Stimulated activated effector memory CD8-positive, alpha-beta T cell treated with anti-CD3 and anti-CD28 coated beads, Interleukin-12 subunit alpha, Interleukin-12 subunit beta, amount 100 ng/mL, for 72 hours (primary cell): ENCODE measurements at places on chromosomes 16 and 17.

DNA sequence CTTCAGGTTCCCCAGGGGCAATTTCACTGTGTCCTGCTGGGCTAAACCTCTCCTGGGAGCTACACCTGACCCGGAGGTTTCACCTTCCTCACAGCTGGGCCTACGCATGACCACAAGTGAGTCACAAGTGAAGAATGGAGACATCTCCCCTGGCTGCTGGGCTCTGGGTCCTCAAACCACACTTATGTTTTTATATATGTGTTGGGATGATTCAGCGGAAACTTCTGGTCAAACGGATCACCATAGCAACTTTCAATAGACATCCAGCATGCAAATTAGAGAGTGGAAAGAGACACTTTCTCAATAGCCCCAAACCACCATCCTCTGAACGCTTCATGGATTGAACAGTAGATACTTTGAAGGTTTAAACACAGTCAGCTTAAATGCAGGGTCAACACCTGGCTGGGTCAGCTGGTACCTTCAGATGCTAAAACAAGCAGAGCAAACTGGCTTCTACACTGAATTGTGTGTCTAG, 28.0 kb upstream of the MAF start:
- peak; percentile 50 for DNase-seq

GRCh38 chr17:47733674-47734410, 806 bp downstream of the TBX21 start:
- DNase-seq = peak; percentile 9

GRCh38 chr16:68760671-68761275, 23.7 kb downstream of the CDH1 start:
- no peak for DNase-seq

GRCh38 chr17:1454541-1454940, 1.5 kb downstream of the CRK start:
- no peak for DNase-seq

DNA sequence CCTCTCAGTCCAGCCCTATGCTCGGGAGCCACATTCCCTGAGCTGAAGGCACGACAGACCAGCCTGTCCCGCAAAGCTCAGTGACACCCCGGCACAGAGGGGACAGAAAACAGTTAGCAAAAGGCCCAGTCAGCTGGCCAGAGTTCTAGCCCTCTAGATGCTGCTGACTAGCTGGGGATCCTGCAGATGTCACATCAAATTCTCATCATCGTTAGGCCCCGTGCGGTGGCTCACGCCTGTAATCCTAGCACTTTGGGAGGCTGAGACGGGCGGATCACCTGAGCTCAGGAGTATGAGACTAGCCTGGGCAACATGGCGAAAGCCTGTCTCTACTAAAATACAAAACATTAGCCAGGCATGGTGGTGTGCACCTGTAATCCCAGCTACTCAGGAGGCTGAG, 17.2 kb downstream of the UBE2O start:
- DNase-seq = no peak

GRCh38 chr16:73949574-73950320, 346.9 kb upstream of the PSMD7 start:
- DNase-seq = no peak

DNA sequence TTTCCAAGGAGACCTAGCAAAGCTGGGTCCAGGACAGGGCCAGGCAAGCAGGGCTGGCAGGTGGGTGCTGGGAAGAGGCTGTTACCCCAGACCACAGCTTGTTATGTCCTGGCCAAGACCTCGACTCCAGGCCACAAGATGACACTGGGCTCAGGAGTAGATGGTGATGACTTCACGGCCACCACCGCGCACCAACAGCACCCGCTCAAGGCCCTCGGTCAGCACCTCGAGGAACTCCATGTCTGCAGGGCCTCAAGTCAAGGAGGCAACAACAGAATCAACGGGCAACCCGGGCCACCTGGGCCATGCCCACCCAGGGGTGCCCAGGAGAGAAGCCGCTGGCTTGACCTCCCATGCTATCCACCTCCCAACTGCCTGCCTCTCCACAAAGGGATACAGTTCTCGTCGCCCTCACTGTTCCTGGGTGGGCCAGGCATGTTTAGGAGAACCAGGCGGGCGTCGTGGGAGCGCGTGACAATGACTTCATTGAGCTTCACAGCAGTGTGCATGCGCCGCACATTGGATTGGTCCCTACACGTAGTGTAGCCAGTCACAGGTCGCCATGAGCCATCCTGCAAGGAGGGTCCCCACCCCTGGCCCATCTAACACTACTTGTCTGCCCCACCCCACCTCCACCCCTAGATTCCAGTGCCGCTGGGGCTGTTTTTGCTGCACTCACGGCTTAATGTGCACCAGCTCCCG, 921 bp upstream of the LCAT start:
- DNase-seq = no peak

DNA sequence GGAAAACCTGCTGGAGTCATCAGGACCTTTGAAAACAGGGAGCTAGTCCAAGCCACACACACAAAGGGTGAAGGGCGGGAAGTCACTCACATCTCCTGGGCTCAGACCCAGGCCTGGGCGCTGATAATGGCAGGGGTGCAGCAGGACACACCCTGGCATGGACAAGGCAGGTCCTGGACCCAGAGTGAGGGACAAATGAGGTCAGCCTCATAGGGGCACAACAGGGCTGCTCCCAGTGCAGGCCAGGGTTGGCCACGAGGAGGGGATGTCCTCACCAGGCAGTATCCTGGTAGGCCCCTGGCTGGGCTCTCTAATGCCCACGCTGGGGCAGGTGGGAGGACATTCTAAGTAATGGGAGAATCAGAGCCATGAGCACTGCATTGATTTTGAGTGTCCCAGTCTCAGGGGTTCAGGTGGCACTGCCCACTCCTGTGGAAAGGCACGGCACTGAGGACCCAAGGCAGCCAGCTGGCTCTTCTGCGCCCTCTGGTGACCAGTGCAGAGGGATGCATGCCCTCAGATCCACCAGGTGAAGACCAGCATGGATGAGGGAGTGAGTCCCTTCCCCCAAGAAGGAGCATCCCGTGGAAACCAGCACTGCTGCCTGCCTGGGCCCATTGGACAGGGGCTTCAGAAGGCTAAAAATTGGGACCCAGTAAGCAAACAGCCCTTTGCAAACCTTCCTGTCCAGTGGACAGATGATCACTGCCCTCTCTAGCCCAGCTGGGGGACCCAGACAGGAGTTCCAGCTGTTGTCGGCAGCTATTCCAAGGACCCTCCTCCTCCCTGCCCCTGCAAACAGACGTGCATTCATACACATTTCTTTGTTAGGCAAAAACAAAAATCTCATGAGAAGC, 23.4 kb upstream of the SREBF1 start:
- DNase-seq = peak; percentile 83

DNA sequence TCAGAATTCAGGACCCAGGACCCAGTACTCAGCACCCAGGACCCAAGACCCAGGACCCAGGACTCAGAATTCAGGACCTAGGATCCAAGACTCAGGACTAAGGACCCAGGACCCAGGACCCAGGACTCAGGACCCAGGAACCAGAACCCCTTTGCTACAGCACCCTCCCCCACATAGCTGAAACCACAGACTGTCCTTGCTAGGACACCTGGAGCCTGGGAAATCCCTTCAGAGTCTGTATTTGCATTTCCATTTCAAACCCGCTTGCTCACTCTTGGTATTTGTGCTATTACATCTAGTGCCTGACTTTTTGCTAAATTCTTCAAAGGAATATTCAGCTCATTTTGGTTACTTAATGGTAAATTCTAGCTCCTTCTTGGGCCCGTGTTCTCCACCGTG, 275.8 kb upstream of the MAF start:
- DNase-seq = no peak

DNA sequence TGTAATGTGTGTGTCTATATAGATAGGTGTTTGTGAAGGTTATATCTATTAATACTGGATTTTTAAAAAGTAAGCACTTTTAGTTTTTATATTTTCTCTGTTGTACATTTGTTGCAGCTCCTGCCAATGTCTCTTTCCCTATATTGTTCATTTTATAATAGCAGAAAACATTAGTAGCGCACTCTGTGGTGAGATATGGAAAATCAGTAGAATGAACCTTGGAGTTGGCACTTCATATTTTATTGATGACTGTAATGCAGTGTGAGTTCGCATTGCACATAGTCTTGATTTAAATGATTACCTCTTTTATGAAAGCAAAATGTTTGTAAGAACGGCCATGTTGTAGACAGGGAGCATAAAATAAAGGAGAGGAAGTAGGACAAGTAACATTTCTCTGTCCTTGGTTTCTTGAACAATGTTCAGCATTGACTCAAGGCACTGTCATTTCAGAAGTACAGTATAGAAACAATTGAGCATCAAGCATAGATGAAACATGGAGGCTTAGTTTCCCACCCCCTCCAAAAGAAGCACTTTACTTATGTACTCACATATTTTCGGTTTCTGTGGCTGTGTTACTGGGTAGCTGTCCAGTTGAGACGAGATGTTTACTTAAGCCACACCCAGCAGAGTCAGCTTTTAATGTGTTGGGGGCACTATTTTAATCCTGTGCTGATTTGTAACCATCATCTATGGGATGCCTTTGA, 74.0 kb downstream of the TANC2 start:
- DNase-seq = no peak

DNA sequence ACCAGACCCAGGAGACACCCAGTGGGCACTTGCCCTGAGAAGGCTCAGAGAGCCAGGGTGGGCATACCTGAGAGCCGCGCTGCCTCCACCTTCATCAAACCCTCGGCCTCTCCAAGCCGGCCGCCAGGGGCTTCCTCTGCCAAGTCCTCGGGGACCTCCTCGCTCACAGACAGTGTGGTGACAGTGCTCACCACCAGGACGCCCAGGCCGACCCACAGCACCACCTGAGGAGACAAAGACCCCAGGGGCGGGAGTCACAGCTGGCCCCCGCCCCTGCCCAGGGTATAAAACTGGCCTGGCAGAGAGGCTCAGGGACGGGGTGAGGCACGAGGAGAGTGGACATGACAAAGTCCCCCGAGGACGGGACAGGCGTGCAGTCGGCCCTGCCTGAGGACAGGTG, 21.1 kb downstream of the NDUFAF8 start:
- DNase-seq = no peak

GRCh38 chr16:89988951-89989350, 30.3 kb downstream of the DBNDD1 start:
- no peak for DNase-seq

GRCh38 chr17:4506175-4506813, 7.6 kb downstream of the SPNS2 start:
- DNase-seq = no peak

DNA sequence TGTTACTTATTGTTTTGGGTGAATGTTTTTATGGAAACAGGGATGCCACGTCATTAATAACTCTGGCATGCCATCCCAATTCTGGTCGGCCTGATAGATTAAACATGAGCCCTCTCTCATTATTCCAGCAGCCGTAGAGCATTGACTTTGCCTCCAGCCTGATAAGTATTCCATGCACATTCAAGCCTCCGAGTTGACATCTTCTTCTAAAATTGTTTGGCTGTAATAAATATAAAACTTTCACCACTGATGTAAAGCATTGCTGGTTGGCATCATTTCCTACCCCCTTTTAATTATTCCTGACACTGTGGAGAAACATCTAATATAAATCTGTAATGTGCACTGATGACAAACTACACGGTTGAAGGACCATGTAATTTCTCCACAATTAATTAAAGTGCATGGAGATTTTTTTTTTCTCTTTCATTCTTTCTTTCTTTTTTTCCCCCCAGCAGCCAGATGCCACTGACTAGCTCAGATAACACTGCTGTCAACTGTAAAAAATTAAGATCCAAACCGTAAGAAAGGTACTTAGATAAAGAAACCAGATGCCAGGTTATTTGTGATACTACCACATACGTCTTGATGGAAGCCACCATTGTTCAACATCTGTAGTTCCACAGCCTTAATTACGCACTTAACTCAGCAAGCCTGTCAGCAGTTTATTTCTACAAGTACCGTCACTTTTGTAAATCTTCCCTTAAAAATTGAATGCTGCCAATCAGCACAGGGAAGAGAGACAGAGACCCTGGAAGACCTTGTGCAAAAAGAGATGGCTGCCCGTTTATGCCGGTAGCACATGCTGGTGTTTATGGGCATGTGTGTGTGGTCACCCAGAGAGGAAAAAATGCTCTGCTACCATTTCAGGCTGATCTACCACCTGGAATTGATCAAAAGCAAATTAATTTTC, 237.7 kb downstream of the IRX3 start:
- no peak for DNase-seq

GRCh38 chr16:88760424-88761142, 24.4 kb downstream of the PIEZO1 start:
- DNase-seq = no peak

DNA sequence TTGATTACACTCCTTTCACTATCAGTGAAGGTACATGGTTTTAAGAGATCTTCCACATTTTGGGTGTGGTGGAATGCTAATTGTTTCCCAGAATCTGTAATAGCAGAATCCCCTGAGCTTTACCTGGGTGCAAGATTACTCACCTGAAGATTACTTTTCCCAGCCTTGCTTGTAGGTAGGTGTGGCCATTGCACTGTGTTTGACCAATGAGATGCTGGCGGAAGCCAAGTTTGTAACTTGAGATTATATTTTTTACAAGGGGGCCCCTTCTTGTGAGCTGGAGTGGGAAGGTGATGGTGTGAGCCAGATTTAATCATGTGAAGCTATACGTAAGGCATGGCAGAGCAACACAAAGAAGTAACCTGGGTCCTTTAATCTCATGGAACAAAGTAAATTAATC, 294.3 kb downstream of the TOX3 start:
- no peak for DNase-seq

DNA sequence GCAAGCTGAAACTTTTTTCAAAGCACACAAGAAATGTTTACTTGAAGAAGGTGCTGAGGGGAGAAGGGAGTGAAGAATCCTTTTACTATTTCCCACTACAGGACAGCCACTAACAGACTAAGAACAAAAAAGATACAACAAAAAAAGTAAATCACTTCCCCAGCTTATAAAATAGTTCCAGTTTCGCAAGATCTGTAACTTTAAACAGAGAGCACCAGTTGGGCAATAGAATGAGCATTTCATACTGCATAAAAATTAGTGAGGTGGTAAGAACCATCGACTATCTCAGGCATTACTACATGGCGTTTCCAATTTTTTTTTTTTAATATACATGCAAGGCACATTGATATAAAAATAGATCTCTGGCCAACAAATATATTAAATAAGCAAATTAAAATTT, 11.1 kb downstream of the CRYBA1 start:
- DNase-seq = no peak

- no peak for DNase-seq
These were observed 652.5 kb downstream of the HS3ST4 start for GRCh38 chr16:26344240-26344776.

DNA sequence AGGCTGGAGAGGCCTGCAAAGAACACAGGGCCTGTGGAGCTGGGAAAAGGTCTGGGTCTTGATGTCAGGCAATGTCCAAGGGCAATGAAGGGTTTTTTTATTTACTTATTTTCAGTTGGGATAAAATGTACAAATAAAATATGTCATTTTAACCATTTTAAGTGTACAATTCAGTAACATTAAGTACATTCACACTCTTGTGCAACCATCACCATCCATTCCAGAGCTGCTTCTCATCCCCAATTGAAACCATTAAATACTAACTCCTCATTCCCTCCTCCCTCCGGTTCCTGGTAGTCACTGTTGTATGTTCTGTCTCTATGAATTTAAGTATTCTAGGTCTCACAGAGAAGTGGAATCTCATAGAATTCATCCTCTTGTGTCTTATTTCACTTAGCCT, 444.7 kb downstream of the HS3ST3B1 start:
- DNase-seq = no peak
